ENCODE measurements at places on chromosomes 13 and 19.
A peak's percentile ranks its signal among the peaks of the same experiment; 100 is the strongest.

GRCh38 chr13:45598597-45598996 is 16.9 kb downstream of the ERICH6B start:
- DNase-seq = no peak

DNA sequence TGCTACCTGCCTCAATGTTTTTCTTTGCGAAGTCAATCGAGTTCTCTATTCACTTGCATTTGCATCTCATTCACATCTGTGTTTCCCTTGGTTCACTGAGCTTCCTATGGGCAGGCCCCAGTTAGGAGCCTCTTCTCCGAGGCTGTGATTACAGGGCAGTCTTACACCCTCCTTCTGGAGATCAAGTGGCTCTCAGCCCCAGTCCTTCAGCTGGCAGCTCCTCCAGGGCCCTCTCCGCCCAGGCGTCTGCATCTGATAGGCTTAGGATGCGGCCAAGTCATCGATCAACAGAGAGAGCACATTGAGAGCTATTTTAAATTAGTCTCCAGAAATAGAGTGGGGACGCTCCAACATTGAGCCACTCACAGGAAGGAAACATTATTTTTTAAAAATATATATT is 44.2 kb downstream of the MBNL2 start:
- no peak for DNase-seq

DNA sequence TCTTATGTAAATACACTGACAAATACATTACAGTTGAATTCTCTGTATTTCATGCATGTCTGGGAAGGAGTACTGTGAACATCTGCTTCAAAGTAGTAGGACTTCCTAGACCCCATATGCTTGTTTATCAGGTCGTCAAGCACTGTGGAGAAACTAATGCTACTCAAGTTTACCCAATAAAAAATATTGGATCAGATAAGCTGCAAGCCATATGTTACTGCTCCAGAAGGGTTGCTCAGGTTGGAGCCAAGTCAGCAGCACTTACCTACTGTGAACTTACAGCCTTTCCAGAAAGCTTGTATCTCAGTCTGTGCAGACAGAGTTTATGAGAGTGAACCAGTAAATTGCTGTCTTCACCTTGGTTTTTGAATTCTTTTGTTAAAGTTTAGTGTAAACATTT is 36.2 kb downstream of the SLAIN1 start:
- DNase-seq = no peak

DNA sequence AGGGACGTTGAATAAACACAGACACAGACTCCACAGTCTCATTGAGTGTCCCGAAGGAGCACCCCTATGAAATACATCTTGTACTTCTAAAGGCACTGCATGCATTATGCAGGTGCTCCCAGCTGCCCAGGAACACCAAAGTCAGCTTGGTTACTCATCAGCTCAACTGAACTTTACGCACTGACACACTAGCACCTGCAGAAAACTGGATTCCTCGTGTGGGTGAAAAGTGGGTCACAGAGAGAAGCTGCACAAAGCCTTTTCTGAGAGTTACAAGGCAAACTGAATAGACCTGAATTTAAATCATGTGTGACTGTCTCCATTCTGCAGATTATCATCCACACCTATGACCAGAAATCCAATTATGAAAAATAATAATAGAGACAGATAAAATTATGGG is 527.5 kb upstream of the NBEA start:
- no peak for DNase-seq

DNA sequence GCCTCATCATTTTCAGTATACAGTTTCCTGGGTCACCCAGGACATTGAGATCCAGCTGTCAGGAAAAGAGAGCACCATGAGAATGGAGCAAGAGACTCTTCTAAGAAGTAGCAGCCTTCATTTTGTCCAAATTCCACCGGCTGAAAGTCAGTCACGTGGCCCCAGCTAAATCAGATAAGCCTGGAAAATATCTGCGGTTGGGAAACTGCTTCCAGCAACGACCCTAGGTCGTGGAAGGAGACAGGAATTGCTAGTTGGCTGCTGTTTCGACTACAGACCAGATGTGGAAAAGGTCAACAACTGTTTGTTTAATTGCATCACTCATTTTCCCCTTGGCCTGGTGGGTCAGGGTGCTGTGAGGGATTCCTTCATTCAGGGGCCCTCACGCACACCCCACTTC is 107.0 kb downstream of the ZNF536 start:
- DNase-seq = no peak

DNA sequence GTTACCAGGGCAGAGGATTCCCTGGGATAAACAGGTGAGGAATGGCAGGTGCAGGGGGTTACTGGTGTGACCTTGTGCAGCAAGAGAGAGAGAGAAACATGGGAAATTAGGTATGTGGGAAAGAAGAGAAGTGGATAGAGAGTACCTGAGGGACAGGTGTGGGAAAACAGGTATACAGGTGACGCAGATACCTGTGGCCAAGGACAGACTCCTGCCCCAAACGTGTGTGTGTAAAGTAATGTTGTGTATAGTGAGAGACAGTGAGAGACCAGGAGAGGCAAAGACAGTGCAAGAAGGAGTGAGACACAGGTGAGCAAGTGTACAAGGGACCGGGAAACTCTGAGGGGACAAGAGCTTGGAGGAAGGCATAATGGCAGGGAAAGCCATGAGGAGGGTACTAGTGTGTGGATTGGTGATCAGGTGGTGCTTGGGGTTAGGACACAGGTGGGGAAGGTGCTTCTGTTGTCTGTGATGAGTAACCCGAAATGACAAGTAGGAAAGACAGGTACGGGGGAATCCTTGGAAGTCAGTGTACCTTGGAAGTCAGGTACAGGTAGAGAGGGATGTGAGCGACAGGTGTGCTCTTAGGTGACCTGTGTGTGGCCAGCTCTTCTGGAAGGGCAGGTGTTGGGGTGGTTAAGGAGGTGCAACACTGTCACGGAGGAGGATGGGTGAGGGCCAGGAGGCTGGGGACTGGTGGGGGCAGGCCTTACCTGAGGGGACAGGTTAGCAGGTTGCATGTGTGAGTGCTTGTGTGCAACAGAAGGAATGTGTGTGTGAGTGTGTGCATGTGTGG is 2.8 kb downstream of the ERFL start:
- no peak for DNase-seq

DNA sequence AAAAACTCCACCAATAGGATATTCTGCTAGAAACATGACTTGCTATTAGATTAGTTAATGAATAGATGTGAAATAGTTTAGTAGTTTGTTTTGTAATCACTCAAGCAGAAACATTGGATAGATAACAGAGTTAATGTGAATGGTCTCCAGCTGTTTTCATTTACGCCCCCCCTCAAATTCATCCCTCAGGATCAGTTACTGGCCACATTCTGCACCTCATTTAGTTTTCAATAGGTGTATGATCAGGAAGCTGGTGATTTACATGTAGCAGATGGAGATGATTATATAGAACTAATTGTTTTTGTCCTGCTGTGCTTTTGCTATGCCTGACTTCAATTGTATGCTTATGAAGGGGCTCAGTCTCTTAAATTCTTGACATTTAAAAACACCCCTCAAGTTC is 759.0 kb downstream of the SLITRK6 start:
- DNase-seq = no peak

DNA sequence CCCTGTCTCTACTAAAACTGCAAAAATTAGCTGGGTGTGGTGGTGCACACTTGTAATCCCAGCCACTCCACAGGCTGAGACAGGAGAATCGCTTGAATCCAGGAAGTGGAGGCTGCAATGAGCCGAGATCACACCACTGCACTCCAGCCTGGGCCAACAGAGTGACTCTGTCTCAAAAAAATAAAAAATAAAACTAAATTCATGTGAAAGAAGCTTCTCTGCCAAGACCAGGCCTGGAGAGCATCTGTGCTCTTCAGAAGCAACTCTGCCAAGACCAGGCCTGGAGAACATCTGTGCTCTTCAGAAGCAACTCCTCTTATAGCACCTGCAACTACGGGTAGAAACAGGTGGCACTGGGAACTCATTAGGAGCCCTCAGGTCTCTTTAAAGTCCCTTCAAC is 37.7 kb downstream of the CRYL1 start:
- DNase-seq = no peak

DNA sequence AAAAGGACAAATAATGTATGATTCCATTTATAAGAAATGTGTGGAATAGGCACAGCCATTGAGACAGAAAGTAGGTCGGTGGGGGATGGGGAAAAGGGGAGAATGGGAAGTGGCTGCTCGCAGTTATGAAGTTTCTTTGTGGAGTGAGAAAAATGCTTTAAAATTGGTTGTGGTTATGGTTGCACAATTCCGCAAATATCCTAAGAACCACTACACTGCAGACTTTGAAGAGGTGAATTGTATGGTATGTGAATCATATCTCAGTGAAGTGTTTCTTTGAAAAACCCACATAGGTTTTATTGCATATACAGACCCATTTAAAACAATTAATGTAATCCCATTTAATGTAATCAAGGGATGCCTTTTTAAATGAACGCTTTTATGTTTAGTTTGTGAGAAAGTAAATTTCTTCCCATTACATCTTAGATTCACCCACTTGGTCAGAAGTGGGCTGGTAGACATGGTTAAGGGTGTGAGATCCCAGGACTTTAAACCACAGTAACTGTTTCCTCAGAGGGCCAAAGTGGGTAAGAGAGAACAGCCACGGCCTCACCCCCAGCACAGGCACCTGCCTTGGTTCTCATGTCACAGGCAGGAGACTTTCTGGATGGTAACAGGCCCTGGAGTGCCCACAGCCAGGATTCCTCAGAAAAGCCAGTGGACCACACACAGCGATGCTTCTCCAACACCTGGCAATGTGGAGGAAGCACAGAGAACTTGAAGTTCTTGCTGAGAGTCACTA is 119.3 kb upstream of the GJB6 start:
- no peak for DNase-seq

DNA sequence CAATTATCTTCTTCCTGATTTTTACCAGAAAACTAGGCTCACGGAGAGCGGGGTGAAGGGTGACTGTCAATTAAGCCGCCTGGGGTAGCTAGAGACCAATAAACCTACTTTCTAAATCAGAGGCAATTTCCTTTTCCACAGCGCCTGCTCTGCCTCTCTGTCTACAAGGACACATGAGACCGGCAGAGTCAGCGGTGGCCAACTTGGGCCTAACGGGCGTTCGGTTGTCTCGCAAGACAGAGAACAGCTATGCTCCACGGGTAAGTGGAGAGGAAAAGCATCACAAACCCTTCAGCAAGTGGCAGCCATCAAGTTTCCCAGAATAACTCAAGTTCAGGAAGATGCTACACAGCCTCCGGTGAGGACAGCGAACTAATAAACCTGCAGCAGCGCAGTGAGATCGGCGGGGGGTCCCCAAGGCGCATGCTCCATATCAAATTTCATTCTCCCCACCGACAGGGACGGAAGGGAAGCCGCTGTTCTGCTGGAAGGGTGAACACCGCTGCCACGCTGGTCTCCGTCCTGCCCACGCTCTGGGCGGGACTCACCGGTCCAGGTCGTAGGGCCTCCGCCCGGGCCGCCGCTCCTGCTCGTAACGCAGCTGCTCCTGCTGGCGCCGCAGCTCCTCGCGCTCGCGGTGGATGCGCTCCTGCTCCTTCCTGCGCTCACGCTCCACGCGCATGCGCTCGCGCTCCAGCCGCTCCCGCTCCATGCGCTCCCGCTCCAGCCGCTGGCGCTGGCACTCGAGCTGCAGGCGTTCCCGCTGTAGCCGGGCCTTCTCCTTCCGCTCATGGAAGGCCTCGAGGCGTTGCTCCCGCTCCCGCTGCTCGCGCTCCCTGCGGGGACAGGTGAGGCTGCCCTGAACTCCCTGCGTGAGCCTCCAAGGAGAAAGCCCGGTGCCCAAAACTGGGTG is 25.8 kb upstream of the TINCR start:
- no peak for DNase-seq

- no peak for DNase-seq
Measured at GRCh38 chr19:29524201-29524911, 1.4 kb upstream of the VSTM2B start.

GRCh38 chr13:64371045-64371444 is 2859.1 kb downstream of the PCDH9 start:
- peak; percentile 23 for DNase-seq

DNA sequence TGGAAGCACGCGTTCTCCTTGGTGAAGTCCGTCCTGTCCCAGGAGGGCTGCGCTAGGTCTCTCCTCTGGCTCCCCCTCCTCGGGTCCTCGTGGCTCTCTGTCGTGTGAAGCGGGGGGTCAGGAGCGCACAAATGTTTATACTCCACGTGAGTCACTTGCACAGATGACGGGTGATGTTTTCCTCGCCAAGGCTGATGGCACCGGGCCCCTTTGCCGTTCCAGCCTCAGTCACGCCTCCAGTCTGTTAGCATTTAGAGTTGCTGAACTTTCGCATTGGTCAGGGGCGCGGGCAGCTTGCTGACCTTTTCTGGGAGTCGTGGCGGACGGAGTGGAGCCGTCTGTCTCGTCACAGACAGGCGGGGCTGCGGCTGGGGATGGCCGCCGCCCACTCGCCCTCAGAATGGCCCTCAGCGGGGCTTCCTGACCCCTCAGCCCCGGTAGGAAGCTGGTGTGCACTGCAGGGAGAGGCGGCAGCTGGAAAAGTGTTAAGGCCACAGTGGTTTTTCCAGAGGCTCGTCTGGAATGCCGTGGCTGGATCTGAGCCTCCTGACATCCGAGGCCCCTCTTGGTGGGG is 13.7 kb downstream of the KLHL26 start:
- no peak for DNase-seq

DNA sequence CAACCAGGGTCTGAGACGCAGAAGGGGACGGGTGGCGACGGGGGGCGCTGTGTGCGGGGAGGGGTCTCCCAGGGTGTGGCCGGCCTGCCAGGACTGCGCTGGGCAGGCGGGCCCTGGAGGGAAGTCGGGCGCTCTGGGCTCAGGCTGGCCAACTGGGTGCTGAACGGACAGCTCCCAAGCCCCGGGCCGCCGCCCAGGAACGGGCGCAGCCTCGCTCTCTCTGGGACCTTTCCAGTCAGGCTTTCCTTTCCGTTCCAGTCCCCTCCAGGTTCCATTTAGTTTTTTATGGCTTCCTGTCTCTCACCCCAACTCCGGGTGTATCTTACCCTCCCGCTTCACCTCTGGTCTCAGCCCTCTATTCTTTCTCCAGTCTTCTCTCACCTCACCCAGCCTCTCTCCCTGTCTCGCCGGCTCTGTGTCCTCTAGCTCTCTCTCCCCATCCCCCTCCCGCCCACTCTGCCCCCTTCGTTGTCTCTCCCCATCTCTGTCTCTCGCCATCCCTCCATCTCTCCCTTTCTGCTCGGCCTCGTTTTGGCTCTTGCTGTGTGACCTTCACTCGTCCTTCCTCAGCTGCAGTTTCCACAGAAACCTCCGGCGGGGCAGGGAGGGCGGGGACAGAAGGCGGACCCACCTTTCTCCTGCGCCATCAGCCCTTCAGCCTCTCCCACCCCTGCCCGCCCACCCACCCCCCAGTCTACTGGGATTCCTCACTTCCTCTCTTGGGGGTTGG is 3.3 kb upstream of the ATP1A3 start:
- DNase-seq = peak; percentile 91

GRCh38 chr13:29707876-29708543 is 112.5 kb upstream of the SLC7A1 start:
- peak; percentile 42 for DNase-seq

GRCh38 chr19:4368128-4368820 is 24.9 kb downstream of the MPND start:
- DNase-seq = no peak

DNA sequence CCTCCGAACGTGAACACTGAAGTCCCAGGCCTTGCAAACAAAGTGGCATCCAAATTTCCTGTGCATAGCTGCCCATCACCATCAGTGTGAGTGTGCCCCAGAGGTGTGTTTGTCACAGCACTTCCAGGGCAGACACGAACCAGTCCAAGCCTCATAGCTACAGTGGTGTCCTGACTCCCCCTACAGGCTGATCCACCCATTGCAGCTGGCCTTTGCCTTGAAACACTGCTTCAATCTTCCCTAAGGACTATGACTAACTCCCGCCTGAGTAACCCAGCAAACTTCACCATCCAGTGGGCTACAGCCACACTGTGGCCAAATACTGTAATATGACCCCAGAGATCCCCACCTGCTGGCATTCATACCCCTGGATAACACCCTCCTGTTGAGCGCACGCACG is 3.9 kb downstream of the ZNF266 start:
- DNase-seq = peak; percentile 30

GRCh38 chr19:46489445-46490272 is 6.0 kb downstream of the PNMA8B start:
- DNase-seq = no peak

Measured in H54 (cell line).